ENCODE measurements at places on chromosomes 6 and 20.

- DNase-seq = no peak
Measured at GRCh38 chr6:14848019-14848418, 397.9 kb upstream of the JARID2 start.

DNA sequence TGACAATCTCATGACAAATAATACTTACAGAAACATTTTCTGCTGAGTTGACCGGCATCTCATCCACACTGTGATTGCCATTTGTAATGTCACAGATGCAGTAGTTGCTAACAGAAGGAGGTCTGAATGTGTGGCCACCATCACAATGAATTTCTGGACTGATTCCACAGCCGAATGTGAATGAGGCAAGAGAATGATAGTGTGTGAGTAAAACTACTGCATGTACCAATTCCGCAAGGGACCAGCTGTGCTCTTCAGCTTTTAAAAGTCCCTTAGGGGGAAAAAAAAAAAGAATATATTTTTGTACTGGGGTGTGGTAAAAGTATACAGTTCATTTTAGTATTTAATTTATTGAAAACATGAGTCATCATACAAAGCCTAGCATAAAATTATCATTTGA, 96.2 kb downstream of the SESN1 start:
- no peak for DNase-seq

DNA sequence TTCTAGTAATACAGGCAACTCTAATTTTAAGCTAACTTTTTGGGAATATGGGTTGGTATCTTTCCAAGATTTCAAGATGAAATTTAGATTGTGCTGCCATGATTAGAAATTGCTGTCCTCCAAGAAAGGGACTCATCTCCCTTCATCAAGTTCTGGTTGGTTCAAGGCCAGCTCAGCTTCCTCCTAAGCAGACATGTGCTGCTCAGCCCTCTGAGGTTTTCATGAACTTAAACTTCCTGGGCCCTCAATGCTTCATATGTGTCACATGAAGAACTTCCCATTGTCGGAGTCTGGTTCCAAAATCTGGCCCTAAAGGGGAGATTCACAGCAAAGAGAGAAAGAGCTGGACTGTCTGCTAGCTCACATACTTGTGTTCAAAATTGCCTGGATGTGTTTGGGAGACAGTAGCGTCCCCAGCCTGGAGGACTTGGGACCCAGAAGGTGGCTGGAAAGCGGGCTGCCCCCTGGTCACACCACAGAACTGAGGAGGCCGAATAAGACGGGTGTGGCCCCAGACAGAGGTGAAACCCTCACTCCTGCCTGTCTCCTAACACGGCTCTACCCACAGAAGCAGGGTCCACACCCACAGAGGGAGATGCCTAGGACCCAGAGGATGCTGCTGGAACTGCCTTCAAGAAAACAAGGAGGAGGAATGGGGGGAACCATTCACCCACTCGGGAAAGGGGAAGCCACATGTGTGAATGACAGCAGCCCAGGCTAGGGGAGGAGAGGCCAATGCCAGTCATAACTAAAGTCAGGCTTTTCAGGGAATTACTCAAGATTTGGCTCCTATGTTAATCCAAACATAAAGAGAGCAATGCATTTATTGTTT, 54.3 kb upstream of the GPR31 start:
- no peak for DNase-seq

DNA sequence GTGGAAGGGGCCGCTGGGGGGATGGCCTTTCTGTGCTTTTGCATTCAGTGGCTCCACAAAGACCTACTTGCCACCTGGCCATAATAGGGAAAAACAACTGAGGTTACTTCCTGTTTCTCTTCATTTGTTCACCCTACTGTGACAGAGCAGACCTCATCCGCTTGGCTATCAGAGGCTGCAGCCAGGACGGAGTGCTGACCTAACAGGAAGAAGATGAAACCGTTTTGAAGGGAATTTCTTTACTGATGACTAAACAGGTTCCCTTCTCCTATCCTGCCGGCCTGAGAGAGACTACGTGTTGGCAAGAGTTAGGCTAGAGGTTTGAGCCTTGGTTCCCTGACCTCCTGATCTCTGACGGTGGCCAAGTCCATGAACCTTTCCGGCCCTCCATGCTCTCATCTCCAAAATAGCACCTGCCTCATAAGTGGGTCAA, 21.3 kb downstream of the PRR18 start:
- DNase-seq = no peak

- DNase-seq = peak; percentile 8
Measured at GRCh38 chr20:41734506-41734945, 116.3 kb upstream of the CHD6 start.

GRCh38 chr20:40583636-40584035, 105.4 kb downstream of the MAFB start:
- no peak for DNase-seq

DNA sequence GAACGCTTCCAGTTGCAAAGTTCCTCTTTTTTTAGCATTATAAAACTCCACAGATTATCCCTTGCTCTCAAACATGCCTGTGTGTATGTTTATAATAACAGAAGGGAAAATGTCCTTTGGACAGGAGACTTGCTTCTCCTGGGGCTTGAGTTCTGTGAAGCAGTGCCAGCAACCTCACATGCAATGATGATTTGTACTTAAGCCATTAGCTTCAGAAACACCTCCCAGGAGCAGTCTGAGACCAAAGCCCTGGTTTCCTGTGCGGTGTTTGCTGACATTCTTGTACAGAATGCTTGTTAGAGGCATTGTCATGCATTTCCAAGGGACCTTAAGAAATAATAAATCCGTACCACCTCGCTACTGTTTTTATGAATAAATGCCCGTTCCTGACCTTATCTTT, 752.8 kb downstream of the CBLN4 start:
- DNase-seq = no peak

DNA sequence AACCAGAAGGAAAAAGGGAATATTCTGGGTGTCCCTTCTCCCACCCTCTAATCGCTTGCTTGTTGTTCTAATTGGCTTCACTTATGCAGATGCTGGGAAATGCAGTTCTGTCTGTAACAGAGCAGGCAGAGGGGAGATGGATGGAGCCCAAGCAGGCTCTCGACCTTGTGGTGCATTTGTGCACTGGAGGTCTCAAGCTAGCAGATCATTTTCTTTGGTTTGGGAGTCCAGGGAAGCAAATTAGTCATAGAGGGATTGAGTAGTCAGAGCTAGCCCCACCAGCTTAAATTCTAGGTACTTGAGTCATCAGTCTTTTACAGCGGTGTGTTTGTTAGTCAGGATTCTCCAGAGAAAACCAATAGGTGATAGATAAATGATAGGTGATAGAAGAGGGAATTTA, 234.7 kb upstream of the ECI2 start:
- no peak for DNase-seq

DNA sequence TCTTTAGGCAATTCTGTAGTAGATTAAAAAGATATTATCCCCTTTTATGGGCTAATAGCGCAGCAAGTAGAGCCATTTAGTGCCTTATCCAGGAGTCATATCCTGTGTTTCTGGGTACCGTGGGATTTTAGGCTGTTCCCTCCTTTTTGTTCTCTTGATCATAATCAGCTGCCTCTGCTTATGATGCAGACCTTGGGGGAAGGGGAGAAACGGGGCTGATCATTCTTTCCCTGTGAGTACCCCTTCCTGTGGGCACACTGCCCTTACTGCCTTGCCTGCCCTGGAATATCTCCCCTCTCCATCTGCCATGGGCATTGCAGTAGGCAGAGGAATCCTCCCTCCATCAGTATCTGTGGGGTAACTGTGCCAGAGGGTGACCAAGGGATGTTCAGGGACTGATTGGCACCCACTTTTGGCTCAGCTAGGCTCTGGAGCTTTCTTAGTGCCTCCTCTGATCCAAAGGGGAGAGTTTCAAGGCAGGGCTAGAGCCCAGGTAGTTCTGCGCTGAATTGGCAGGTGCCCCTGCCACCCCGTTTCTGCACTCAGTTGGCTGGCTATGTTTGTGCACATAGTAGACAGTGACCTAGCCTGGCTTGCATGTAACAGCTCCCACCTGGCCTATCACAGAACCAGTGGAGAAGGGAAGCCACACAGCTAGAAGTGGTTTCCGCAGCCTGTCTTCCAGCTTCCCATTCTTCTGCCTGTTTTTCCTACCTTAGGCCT, 103.3 kb downstream of the FIG4 start:
- no peak for DNase-seq

DNA sequence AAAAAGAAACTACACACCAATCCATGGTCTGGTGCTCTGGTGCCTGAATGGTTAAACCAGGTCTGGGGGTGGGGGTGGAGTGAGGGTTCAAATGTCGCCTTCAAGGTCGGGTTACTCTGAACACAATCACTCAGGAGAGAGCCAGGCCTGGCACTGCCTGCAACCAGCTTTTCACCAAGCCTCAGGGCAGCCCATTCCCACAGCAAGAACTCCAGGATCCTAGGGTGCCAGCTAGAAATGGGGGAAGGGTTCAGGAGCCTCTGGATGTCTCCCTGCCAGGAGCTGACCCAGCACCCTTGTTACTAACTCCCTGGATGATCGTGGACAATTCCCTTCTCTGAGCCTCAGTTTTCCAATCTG, 6.7 kb downstream of the SDC4 start:
- DNase-seq = no peak

DNA sequence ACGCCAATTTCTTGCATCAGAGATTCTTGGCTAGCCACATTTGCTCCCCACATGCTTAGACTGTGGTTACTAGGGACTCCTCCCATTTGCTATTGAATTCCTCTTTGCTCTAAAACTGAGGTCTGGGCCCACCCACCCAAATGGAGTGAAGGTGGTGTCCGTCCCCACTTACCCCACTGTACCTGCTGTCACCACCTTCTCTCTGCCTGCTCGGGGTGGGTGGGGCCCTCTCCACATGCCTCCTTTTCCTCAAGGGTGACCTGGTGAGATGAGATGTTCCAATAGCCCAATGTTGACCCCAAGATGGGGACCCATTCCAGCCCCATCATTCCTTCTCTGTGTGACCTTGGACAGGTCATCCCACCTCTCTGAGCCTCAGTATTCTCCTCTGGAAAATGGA, 74.6 kb downstream of the GNAS-AS1 start:
- no peak for DNase-seq

DNA sequence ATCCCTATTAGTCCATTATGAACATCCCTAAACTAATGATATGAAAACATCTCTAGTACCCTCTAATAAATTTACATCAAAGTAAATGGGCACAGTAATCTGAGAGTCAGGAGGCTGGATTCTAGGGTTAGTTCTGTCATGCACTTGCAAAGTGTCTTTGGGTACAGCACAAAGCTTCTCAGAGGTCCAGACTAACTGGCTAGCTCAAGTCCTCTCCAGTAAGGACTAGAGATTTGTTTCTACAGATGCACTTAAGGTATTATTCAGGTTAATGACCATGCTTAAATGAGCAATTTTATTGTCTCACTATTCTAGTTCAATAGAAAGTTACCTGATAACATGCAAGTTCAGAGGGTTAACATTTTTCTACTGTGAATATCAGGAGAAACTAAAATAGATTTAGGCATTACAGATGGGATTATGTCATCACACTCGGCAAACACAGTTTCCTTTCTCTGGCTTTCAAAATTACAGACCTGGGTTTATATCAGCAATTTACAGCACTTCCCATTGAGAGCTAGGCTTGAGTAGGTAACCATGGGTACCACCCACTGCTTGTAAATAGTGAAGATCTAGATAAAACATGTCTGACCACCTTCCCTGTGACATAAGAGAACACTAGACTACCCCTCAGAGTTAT, 402.9 kb upstream of the RUNX2 start:
- DNase-seq = peak; percentile 43

DNA sequence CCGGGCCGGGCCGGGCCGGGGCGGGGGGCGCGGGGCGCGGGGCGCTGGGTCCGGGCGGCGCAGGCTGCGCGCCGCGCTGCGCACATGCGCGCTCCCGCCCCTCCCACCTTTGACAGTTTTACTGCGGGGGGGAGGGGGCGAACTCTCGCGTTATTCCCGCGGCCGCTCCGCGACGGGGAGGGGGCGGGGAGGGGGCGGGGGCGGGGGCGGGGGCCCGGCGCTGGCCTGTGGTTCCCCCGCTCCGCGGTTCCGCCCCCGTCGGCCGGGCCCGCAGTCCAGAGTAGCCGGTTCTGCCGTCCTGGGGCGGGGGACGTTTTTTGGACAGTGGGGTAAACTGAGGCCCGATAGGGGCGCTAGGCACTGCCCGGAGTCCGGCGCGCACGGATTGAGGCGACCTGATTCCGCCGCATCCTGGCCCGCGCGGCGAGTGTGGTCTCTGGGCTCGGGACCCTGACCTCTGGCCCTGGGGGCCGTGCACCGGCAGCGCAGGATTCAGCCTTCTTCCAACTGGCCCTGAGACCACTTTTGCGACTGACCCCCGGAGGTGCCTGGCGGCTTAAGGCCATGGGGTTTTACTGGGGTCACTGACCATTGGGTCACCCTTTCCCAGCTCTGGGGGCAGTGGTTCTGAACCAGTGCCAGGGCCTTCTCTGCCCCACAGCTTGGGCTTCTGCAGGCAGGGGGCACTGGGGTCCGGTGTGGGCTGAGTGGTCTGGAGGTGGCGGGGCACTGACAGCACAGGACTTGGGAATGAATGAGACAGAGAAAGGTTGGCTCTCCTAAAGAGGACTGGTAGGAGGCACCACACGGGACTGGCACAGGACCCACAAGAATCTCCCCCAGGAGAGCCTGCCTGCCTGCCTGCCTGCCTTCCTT, at the start of gene ZNF512B:
Gene ZNF512B, minus strand, starts transcription at position 93 of the 876 bp plus-strand sequence. CDS start 1,980 bp downstream, outside the sequence.
- no peak for DNase-seq

GRCh38 chr6:169555971-169556617, 145.7 kb downstream of the WDR27 start:
- no peak for DNase-seq

DNA sequence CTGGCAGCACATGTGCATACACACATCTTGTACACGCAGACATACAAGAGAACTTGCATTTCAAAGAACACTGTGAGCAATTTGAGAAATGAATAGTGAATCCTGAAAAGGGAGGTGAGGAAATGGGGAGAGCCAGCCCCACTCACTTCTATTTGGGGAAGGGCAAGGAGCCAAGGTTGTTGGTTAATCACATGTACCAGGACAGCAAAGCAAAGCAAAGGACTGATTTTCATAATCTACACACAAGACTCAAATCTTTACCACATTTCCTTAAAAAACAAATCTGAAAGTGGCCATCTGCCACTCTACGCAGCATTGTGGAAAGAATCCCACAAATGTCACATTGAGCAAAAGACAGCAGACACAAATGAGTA, 35.0 kb upstream of the KIF16B start:
- DNase-seq = no peak

- no peak for DNase-seq
Measured at GRCh38 chr6:14540276-14540675, 422.7 kb downstream of the CD83 start.

DNA sequence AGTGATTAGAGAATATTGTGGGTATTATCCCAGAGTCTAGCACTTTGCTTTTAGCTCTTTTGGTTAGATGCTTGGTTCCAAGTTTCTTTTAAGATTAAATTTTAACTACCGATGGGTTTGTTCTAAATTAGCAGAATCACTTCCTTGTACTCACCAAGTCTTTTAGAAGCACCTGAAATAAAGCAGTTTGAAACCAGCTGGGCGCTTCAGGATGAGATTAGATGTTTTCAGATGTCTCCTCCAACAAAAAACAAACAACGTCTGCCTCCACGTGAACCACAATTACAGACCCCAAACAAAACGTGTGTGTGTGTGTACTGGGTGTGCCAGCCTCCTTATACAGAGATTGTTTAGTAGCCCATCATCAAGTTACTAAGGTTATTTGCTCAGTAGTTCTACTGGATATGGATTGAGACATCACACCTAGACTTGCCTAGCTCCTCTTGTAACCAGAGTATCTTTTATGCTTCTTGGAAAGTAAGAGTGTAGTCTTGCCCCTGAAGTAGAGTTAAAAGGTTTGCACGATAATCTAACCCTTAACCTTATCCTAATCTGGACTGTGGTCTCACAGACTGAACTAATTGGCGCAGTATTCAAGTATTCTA, 2.3 kb downstream of the DSTN start:
- DNase-seq = no peak
